Renal pelvis (tissue), 12 donors: ENCODE measurements at places on chromosomes 3 and 15. TPM values are rescaled to one million over a fixed set of nuclear protein-coding genes. Genes with fewer than 3 reads are reported as not detected.

ESYT3 gene
- 2.5 TPM for polyA plus RNA-seq

MAP1A gene
- polyA plus RNA-seq = 8.2 TPM

THAP10 gene
- 7.8 TPM for polyA plus RNA-seq

POLQ gene
- 9.7 TPM for polyA plus RNA-seq

GRAMD1C gene
- polyA plus RNA-seq = 19.0 TPM

B3GNT5 gene
- 25.2 TPM for polyA plus RNA-seq

PLA2G4D gene
- 0.04 TPM for polyA plus RNA-seq
